ENCODE measurements at places on chromosomes 16 and 17.

DNA sequence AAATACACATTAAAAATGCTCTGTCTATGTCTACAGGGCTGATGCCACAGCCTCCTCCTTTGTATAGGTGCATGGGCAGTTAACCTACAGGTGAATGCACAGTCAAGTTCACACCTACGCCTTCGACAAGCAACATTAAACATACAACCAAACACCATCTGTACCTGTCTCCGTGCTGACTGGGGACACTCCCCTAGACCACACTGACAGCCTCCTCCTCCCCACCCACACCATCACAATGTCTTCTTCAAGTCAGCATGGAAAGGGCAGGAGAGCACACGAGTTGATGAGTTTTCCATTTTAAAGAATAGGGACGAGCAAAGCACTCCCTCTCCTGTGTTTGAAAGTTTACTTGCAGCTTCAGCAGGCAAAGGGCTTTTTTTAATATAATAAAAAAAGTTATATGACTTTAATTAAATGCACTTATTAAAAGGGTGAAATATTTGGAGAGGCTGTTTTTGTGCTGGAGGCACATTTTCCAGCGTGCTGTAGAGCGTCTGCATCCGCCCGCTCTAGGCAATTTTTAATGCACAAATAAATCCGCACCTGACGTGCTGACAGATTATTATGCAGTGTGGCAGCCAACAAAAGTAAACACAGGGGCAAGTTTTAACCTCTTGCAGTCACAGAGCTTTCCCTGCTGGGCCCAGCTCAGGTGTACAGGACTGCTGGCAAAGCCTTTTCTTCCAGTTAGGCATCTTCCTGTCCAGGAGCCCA, 367.9 kb downstream of the SOX9 start:
- DNase-seq: no peak

DNA sequence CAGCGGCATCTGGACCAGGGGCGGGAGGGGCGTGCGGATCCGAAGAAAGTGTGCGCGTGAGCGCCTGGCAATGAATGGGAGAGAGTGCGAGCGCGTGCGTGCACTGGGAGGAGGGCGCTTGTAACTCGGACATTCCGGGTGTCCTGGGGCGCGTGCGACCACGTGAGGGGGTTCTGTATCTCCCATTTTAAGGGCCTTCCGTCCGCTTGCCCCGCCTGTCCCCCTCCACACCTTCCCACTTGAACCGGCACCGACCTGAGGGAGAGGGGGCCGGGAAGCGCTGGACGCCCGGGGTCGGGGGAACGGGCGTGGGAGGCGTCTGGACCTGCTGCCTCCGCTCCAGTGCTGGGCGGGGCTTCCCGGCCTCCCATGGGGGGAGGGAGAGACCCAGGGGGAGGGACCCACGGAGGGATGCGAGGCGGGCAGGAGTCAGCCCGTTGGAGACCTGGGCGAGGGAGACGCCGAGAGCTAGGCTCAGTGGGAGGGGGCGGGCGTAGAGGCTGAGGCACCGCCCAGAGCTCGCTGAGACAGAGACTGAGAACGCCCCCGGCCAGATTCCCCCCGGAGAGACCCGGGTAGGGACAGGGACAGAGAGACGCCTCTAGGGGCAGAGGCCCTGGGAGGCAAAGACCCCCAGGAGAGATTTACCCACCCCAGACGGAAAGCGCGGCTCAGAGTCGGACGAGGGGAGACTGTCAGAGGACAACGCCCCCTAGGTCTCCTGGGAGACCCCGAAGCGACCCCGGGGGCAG, at the start of gene KREMEN2:
KREMEN2 (plus strand) TSS at position 553 of the 752 bp plus-strand sequence. CDS start 246 bp downstream, outside the sequence.
- DNase-seq: no peak

- no peak for DNase-seq
Measured at GRCh38 chr17:58531122-58531521, 16.7 kb upstream of the MTMR4 start.

GRCh38 chr16:57842601-57843000, 40.3 kb upstream of the KIFC3 start:
- no peak for DNase-seq

GRCh38 chr17:59366773-59367656, 35.6 kb downstream of the YPEL2 start:
- no peak for DNase-seq

Measured in sciatic nerve (tissue), 2 donors.